ENCODE measurements at places on chromosomes 3 and 15. TPM values are rescaled to one million over a fixed set of nuclear protein-coding genes. Genes with fewer than 3 reads are reported as not detected.

PPARG gene
- 21.9 TPM for total RNA-seq

RAB6B gene
- total RNA-seq: 0.28 TPM

ALPK3 gene
- total RNA-seq: under 0.01 TPM

SLC28A1 gene
- not detected for total RNA-seq

GOLGA6L25 gene
- not detected for total RNA-seq

SPTBN5 gene
- under 0.01 TPM for total RNA-seq

FSIP1 gene
- 0.18 TPM for total RNA-seq

CHRFAM7A gene
- not detected for total RNA-seq

MCTP2 gene
- 8.6 TPM for total RNA-seq

ROBO1 gene
- 53.9 TPM for total RNA-seq

CHST13 gene
- not detected for total RNA-seq

CLDN16 gene
- under 0.01 TPM for total RNA-seq

VPS13C gene
- 32.8 TPM for total RNA-seq

CAMP gene
- not detected for total RNA-seq

GNAT1 gene
- total RNA-seq: not detected

PCSK6 gene
- total RNA-seq: not detected

CCR2 gene
- total RNA-seq: not detected

C2CD4B gene
- total RNA-seq: not detected

PRSS50 gene
- not detected for total RNA-seq

CTXN2 gene
- not detected for total RNA-seq

GRK7 gene
- not detected for total RNA-seq

SHC4 gene
- total RNA-seq: 2.5 TPM

TICRR gene
- total RNA-seq: 3.0 TPM

GRAMD2A gene
- total RNA-seq: under 0.01 TPM

MUC4 gene
- total RNA-seq: not detected

GOLGA8R gene
- 1.1 TPM for total RNA-seq

DAZL gene
- total RNA-seq: not detected

ATP13A5 gene
- not detected for total RNA-seq

GOLGA8G gene
- total RNA-seq: not detected

FANCD2OS gene
- not detected for total RNA-seq

FURIN gene
- 30.8 TPM for total RNA-seq

Measured in IMR-90 (cell line).